ENCODE measurements at places on chromosomes 11 and 22. TPM values are rescaled to one million over a fixed set of nuclear protein-coding genes. Genes with fewer than 3 reads are reported as not detected.

DNA sequence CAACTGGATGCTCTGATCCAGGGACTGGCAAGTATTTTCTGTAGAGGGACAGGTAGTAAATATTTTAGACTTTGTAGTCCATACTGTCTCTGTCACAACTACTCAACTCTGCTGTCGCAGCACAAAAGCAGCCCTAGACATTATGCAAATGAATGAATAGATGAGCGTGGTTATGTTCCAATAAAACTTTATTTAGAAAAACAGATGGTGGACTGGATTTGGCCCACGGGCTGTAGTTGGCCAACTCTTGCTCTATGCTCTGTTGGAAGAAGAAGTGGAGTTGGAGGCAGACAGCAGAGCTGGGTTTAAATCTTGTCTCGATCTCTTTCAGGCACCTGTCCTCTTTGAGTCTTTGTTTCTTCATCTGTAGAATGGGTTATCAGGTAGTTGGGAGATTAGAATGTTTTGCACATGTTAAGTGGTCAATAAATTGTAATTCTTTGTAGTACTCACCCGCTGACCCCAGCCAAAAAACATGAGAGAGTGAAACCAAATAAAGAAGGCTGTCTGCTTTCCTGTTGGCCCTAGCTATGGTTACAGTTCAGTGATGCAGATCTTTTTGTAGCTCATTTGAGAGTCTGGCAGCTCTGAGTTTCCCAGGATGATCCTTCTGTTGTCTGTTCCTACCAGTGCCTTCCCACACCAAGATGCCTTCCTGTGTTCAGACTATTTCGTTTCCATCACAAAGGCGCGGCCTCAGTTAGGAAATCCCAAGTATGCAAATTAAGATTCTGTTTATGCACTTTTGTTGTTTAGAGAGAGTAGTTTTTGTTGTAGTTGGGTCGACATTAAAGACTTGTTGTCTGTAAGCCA, 198.1 kb upstream of the SEZ6L start:
- no peak for DNase-seq

DNA sequence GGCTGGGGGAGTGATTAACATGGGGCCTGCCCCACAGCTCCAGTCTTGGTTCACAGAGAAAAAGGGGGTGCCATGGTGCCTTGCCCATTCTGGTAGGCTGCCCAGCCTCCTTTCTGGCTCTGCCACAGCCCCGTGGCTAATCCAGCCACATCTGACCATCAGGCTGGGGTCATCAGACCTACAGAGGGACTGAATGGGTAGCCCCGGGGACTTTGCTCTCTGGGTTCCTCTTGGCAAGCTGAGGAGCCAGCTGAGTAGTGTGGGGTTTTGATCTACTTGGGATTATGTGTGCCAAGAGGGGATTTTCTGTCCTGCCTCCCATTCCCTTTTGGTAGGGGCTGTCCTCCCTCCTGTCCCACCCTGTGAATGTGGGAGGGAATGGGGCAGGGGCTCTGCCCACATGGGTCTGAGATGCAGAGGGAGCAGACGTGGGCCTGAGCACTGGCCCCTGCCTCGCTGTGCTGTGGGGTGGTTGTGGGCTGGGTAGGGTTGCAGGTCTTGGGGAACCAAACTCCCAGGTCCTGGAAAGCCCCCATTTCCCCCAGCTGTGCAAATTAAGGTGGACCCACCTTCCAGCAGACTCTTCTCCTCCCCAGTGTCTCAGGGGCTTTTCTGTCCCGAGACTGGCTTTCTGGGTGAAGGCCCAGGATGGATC, 32.0 kb downstream of the CD82 start:
- no peak for DNase-seq

DNA sequence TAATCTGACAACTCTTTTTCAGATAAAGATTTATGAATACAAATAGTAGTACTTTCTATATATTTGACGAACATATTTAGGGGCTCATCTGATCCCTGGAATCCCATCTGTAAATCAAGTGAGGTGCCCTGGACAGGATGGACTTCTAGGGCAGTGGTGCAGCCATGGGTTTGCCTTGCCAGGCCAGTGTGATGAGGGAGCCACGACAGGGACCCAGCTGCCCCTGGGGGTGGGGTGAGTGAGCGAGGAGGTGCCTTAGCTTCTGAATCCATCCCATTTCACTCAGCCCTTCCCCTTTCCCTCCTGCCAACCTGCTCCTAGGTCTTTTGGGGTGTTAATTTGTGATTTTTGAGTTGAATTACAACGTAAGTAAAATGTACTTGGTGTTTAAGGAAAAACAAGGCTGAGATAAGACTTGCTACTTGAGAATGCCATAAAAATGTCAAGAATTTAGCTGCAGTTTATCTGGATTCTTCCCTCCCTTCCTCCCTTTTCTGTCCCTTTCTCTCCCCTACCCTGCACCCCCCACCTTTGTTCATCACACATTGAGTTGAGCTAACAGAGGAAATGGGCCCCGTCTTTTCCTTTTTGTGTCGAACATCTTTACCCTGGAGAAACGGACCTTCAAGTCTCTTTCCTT, 60.8 kb downstream of the PPFIBP2 start:
- no peak for DNase-seq

DNA sequence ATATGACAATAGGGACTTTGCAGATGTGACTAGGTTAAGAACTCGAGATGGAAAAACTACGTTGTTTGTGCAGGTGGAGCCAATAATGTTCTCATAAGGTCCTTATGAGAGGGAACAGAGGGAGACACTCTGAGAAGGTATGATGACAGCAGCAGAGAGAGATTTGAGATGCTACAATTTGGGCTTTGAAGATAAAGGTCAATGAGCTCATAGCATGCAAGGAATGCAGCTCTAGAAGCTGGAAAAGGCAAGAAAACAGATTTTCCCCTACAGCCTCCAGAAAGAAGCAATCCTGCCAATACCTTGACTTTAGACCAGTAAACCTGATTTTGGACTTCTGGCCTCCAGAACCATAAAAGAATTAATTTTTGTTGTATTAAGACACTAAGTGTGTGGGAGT, 21.1 kb downstream of the FAM76B start:
- no peak for DNase-seq

DNA sequence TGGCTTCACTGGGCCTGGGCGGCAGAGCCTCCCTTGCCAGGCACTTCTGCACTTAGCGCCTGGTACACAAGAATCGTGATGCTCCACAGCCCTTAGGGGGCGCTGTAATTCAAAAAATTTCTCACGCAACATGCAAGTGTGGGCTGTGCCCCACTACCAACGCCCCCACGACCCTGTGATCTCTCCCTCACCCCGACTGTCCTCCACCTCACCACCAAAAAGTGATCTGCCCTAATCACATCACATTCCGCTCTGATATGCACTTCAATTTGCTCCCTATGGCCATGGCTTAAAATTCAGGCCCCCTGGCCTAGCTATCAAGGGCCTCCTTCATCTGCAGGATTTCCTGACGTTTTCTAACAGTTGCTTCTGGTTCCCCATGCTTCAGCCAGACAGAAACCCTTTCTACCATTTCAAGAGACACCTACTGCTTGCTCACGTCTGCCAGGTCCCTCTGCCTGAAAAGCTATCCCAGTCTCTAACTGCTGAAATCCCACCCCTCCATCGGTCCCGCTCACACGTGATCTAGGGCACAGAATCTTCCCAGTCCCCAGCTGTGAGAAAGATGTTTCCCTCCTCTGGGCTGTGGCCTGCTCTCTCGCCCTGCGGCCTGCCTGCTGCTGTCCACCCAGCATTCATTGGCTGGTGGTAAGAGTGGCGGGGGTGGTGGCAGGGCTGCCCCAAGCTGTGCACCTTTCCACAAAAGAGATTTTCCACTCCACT, 27.9 kb upstream of the LRRC32 start:
- DNase-seq = no peak

- no peak for DNase-seq
These were observed 33.6 kb upstream of the RELT start for GRCh38 chr11:73342633-73343032.

DNA sequence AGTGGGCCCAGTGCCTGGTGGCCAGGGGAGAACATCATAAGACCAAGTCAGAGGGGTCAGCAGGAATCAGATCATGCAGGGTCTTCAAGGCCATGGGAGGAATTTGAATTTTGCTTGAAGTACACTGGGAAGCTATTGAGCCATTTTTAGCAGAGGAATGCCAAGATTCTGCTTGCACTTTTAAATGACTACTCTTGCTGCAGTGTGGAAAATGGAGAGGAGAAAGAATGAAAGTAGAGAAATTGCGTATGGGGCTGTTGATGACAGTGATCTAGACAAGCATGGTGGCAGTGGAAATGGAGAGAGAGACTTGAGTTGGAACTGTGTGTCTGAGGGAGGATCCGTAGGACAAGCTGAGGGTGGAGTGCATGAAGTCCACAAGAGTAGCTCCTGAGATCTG, 128.1 kb downstream of the WNT7B start:
- no peak for DNase-seq

GRCh38 chr11:12280199-12280837, 97.1 kb upstream of the PARVA start:
- no peak for DNase-seq

DNA sequence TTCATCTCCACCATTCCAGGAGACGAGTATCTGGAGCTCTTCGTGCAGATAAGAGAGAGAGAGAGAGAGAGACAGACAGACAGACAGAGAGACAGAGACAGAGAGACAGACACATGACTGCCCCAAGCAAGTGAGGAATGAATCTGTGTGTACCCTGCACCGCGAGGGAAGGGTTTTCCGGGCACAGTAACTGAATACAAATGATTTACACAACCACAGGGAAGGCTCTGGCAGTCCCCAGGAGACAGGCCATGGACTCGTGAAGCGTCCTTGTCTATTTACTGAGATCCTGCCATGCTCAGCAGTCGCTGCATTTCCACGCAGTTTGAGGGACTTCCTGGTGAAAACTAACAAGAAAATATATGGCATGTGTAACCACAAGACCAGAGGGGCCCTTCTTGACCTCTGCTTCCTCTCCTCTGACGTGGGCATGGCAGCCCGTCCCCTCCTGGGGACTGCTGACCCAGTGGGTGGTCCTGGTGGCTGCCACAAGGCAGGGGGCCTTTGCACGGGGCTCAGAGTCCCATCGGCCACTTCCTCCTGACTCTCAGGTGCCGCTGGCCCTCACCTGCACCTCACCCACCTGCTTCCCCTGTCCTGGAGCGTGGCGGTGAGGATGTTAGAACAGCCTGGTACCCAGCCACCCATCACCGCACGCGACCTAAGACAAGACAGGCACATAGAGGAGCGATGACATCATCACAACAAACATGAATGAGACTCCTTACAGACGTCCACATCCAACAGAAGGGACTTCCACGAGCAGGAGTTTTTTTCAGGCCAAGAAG, 75.9 kb downstream of the PHF21B start:
- no peak for DNase-seq

GDPD4 gene
- not detected for total RNA-seq

CHRDL2 gene
- total RNA-seq = not detected

MS4A6E gene
- not detected for total RNA-seq

HEPN1 gene
- total RNA-seq = not detected

BTG4 gene
- total RNA-seq = not detected

GAL3ST3 gene
- total RNA-seq = not detected

Data from Calu3 (cell line).